ENCODE measurements at places on chromosomes 16 and 17.

DNA sequence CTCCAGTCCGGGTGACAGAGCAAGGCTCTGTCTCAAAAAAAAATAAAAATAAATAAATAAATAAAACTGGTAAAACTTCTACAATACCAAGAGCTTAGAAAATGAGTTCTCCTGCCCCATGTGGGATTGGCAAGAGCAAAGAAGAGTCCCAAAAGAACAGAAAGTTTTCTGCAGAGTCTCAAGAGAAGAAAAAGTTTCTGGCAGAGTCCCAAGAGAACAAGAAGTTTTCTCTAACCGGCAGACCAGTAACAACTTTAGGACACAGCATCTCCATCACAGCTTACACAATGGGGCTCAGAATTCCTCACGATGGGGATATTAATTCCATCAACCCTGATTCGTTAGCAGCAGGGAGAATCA is 1.1 kb downstream of the SLC39A11 start:
- no peak for DNase-seq

GRCh38 chr17:81395600-81396277 is 482 bp downstream of the BAHCC1 start:
- DNase-seq = no peak

DNA sequence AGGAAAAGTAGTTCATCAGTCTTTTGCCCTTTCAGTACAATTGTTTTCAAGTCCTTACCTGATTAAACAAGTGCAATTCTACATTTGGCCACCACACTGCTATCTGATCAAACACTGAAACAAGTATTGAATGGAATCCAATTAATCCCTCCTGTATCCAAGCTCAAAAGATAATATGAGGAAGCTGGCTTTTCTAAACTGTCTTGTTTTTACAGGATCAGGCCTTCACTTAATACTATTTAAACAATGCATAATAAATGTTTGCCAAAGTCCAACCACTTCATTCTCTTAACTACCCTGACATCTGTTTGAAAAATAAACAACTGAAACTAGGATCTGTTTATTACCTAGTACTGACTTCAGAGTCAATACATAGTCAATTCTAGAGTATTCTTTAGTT is 131.6 kb downstream of the MRTFB start:
- DNase-seq = no peak

GRCh38 chr16:57084257-57084770 is 8.1 kb upstream of the CPNE2 start:
- DNase-seq = peak; percentile 75

DNA sequence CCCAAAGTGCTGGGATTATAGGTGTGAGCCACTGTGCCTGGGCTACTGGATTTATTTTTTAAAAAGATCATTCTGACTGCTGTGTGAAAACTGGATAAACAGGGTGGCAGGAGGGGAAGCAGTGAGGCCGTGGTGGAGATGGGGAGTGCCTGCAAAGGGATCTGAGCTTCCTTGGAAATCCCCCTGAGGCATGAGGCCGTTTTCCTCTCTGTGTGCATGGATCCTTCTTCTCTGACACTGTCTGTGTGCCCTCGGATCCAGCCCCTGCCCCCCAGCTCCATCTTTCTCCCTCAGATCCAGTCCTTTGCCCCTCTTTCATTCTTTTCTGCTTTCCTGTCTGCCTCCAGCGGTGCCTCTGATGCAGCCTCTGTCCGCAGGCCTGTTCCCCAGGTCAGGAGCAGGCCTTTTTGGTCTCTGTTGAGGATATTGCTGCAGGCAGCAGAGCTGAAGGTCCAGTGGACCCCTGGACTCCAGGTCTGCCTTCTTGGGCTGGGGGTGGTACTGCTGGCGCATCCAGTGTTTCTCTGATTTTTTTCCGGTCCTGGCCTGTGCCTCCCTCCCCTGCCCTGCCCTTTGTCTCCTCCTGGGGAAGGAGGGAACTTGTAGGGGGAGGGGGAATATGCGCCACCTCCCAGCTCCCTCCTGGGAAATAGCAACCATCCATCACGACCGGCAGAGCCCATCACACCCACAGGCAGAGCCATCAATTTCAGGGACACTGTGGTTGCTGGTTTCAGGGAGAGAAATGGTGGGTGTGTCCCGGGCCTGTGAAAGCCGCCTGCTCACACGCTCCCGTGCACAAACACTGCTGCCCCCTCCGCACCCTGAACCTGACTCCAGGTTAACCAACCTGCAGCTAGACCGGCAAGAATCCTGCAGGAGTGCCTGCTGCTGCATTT is 17.0 kb downstream of the MGAT5B start:
- no peak for DNase-seq

GRCh38 chr17:27457360-27457715 is 1.1 kb downstream of the KSR1 start:
- no peak for DNase-seq

DNA sequence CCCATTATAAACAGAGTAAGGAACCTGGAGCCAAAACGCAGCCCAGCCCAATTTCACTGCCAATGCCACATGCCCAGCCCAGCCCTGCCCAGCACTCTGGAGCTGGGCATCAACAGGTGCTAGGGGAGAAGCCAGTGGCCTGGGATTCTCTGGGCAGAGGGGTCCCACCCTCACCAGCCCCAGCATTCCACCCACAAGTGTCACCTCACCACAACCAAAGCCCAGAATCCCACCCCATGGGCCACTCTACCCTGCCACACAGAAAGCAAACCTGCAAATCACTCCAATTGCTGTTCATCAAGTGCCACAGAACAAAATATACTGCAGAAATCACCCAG is 102.5 kb upstream of the CDH5 start:
- no peak for DNase-seq

- no peak for DNase-seq
These were observed 77.0 kb upstream of the ZNF423 start for GRCh38 chr16:49932946-49933345.

GRCh38 chr16:84538222-84538840 is 33.9 kb upstream of the MEAK7 start:
- DNase-seq = no peak

GRCh38 chr16:28596840-28597691 is at the start of gene SULT1A2:
Gene SULT1A2 (minus strand): TSS chr16:28597050. CDS start chr16:28595930, 1,120 bp downstream.
- no peak for DNase-seq

DNA sequence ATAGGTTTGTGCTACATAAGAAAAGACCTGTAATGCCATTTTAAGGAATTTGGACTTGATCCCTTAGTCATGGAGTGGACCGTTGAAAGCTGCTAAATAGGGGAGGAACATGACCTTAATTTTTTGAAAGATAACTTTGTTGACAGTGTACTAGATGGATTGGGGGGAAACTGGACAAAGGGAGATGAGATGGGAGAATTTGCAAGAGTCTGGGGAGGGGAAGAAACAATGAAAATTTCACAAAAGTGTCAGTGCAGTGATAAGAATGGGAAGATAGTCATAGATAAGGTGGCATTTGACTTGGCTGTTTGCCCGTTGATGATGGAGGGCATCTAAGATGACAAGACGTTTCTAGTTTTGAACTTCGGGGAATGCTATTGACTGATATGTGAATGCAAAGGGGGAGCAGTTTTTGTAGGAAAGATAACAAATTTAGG is 22.3 kb upstream of the KRT10 start:
- DNase-seq = no peak

GRCh38 chr17:49299996-49300395 is 62.1 kb downstream of the ZNF652 start:
- no peak for DNase-seq

DNA sequence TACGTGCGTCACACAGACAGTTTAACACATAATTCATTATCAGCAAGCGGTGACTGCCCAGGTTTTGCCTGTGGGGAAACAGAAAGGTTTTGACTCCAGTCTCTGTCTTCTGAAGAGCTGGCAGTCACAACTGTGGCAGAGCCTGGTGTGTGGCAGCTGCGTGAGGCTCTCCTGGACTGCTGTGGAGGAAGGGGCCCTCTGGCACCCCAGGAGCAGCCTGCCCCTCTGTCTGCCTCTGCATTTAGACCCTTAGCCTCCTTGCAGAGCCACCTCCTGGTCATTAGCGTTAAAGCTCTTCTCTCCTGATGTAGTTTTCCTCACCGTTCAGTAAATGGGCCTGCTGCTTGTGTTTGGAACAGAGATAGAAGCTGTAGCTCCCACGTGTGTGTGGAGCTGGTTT is 10.9 kb downstream of the RAB40C start:
- DNase-seq = no peak

DNA sequence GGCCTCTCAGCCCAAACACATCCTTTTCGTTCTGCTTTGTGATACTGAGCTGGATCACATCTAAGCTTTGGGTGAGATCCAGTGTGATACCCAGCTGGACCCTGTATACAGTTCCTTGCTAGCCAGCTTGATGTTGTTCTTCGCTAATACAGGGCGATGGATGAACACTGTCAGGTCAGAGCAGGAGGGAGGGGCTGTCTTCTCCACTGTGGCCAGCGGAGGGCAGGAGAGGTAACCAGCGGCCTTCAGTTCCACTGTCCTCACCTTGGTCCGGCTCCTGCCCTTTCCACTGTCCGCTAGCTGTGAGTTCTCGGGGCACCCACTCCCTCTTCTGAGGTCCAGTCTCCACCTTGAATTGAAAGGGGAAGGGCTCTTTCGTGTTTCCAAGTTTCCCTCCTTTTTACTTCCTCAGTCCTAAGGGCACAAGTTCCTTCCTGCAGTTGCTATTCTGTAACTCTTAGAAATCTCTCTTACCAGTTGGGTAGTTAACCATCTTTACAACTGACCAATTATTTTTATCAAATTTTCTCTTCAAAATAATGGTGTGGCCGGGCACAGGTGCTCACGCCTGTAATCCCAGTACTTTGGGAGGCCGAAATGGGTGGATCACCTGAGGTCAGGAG is 3.0 kb upstream of the ZNF213 start:
- peak; percentile 19 for DNase-seq

DNA sequence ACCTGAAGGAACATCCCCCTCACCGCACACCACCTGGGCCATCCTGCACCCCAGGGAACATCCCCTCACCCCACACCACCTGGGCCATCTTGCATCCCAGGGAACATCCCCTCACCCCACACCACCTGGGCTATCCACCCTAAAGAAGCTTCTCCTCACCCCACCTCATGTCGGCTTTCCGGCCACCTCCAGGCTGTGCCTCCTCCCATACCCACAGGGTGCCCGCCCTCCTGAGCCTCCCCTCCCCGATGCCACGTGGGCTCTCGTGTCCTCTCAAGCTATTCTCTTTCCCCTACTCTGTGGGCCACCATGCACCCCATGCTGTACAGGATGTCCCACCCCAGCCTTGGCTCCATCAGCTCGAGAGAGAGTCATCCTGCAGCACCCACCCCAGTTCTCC is 18.0 kb downstream of the MYLK3 start:
- DNase-seq = no peak

GRCh38 chr17:47131761-47132160 is 57.3 kb downstream of the CDC27 start:
- no peak for DNase-seq

GRCh38 chr17:1928976-1929375 is 96.2 kb downstream of the RTN4RL1 start:
- no peak for DNase-seq

DNA sequence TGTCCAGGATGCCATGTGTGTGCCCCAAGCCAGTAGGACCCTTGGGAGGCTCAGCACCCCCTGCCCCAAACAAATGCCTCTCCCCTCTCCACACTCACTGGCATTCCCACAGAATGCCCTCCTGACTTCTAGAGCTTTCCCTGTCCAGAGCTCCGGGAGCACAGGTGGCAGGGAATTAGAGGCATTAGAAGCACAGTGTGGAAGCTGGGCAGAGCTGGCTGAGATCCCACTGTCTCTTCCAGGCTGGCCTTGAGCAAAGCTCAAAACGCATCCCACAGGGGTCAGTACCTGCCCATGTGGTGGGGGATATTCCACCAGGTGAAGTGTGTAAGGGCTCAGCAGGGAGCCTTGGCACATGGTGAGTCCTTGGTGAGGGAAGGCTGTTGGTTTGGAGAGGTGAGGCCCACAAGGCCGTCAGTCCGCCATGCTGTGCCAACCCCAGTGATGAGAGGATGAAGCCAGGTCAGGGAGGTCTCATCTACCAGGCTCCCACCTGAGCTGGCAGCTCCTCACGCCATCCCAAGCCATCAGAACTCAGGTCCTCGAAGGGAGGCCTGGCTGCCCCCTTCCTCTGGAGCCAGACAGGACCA is 18.1 kb downstream of the ENDOV start:
- no peak for DNase-seq

GRCh38 chr17:67132366-67132765 is 88.0 kb downstream of the CACNG1 start:
- DNase-seq = no peak

DNA sequence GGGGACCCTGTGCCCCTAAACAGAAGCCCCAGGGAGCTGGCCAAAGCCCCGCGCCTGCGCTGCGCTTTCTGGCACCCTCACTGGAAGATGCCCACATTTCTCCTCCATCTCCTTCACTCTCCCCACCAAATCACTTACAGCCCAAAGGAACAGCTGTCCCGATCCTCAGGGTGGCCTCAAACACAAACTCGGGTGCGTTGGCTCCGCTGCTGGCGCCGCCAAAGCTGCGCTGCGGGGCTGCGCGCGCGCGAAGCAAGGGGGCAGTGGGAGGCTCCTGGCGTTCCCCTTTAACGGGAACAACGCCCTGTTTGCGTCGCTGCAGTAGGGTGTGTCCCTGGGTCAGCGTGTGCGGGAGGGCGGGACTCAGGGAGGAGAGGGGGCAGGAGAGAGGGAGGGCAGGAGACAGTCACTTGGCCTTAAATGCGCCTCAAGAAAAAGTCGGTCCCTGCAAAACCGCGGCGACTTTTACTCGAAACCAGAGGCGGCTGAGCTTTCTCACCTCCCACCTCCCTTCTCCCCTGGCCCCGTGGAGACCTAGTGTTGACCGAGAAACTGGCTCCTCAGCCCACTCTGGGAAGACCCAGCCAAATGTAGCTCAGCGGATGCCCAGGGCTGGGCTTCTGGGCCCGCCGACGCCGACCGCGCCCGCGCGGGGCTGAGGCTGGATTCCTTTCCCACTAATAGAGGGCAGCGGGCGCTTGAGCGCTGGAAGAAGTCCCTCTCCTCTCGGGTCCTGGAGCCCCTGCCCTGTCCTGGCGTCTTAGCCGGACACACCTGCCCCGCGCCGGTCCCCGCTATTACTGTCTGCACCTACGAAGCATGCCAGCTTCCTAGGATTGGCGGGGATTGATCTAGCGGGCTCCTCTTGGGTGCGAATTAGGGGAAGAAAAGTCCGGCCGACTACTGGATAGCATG is 2.6 kb downstream of the PMP22 start:
- DNase-seq = no peak

- DNase-seq = no peak
These were observed 237.0 kb downstream of the HAPSTR1 start for GRCh38 chr16:9328411-9328810.

DNA sequence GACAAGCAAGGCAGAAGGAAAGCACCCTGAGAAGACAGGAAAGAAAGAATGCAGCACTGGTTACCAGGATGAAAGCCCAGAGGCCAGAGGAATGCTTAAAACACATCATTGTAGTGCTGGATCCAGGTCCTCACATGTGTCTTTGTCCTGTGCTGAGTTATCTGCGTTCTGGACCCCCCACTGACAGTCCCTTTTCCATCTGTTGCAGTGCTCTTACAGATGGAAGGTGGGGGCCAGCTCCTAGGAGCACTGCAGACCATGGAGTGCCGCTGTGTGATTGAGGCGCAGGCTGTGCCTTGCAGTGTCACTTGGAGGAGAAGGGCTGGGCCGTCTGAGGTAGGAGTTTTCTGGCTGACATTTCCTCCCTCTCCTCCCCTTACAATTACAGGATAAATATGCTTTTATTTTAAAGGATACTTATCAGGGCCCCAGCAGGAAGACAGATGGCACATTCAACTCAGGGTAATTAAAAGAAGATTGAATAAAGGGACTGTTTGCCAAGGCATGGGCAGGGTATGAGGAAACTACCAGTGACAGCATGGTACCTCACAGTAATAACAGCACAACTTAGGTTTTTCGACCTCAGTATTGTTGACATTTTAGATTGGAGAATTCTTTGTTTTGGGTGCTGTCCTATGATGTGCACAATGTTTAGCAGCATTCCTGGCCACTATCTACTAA is 3.0 kb downstream of the EME1 start:
- no peak for DNase-seq
